ENCODE measurements at places on chromosomes 11 and 22.

DNA sequence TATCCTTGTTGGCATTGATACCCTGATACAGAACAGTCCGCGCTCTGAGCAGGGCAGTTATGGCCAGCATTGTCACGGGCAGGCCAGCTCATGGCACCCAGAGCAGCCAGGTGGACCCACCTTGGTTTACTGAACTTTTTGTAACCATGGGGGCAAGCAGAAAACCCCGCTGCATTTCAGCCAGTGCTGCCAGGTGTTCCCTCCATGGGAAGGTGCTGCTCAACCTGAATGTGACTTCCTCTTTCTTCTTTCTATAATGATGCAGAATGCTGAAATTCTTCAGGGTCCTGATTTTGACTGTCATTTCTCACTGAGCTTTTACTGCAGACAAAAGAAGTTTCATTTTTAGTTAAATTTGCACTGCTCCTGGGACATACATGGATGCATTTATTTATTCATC is 35.6 kb upstream of the CABP7 start:
- DNase-seq, result no peak

DNA sequence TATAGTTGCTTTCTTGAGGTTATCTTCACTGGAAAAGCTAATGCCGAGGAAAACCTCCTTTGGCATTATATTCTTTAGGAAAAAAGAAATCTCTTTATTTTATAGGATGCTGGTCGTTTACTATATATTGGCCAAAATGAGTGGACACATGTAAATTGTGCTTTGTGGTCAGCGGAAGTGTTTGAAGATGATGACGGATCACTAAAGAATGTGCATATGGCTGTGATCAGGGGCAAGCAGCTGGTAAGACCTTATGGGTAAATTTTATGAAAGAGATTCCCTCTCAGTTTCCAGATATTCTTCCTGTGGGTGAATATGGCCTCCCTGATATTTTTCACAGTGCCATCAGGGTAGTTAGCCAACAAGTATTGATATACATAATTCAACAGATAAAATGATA is 29.4 kb upstream of the TTC36 start:
- no peak for DNase-seq

DNA sequence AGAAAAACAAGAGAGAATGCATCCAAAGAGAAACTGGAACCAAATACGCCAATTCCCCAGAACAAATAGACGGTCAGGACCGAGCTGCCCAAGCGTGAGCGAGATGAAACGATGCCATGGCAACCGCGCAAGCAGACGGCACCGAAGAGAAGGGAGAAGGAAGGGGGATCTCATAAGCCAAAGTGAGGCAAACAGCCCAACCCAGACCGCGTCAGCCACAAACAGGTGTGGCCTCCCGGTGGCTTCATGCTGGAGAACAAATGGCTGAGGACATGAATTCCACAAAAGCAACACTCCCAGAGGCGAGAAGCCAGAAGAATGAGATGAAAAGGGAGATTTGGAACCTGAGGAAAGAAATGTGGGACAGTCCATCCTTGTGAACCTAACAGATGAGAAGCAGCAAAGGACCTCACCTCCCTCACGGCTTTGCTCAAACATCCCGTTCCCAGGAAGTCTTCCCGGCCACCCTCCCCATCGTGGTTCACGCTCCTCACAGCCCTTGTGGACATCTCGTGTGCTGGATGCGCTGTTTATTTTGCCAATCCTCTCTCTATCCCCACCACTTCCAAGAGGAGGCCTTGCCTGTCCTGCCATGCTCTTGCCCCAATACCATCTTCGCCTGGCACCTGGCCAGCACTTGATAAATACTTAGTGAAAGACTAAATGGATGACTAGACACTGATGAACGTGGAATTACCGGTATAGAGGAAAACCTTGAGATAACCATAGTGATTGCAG is 89.1 kb upstream of the RTL6 start:
- no peak for DNase-seq

- DNase-seq, result no peak
Measured at GRCh38 chr22:50144005-50144614, 26.4 kb upstream of the PANX2 start.

GRCh38 chr11:131889146-131889577 is 518.7 kb downstream of the NTM start:
- DNase-seq, result peak; percentile 48

GRCh38 chr11:29364006-29364405 is 652.8 kb downstream of the KCNA4 start:
- DNase-seq, result no peak

DNA sequence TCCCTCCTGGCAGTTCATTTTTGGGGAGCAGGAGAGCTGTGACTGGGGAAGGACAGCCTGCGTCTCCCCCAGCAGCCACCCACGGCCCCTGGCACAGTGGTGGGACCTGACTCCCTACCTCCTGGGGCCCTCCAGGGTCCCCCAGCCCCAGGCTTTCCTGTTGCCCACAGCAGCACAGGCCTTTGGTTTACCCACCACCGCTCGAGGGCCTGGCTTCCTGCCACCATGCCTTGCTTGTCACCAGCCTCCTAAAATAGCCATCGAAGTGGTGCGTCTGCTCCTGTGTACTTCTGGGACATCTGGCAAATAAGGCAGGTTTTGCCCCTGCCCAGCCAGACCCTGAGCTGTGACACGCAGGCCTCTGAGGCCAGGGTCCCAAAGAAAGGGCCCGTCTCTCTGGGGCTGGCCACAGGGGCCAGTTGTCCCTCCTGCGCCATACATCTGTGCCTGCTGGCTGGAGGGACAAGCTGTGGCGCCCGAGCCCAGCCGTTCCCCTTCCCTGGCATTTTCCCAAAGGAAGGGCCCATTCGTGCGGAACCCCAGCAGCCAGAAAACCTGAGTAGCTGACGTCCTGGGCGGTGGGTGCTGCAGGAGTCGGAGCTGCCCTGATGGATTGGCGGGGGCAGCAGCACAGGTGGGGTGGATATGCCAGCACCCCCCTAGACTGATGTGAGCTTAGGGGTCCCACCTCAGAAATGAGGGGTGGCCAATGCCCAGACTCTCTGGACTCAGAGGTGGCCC is 14.6 kb downstream of the PHLDA2 start:
- no peak for DNase-seq

- DNase-seq, result peak; percentile 83
Measured at GRCh38 chr11:75532200-75533048, 6.7 kb upstream of the GDPD5 start.

DNA sequence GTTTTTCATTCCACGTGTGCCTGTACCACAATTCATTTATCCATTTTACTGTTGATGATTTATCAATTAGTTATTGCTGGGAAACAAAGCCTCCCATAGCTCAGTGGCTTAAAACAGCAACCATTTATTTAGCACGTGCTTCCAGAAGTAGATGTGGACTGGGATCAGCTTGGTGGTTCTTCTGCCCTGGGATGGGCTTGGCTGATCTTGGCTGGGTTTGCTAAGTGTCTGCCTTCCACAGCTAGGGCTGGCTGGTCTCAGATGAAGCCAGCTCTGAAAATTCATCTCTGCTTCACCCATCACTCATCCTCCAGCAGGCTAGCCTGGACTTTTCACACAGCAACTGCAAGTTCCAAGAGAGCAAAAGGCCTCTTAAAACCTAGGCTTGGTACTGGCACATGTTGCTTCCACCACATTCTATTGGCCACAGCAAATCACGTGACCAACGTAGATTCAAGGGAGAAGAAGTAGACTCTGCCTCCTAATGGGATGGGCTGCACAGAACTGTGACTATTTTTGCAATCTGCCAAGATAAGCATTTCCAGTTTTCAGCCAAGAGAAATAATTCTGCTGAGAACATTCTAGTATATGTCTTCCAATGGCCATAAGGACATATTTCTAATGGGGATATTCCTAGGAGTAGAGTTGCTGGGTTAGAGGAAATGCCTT is 124.9 kb downstream of the MN1 start:
- DNase-seq, result no peak

DNA sequence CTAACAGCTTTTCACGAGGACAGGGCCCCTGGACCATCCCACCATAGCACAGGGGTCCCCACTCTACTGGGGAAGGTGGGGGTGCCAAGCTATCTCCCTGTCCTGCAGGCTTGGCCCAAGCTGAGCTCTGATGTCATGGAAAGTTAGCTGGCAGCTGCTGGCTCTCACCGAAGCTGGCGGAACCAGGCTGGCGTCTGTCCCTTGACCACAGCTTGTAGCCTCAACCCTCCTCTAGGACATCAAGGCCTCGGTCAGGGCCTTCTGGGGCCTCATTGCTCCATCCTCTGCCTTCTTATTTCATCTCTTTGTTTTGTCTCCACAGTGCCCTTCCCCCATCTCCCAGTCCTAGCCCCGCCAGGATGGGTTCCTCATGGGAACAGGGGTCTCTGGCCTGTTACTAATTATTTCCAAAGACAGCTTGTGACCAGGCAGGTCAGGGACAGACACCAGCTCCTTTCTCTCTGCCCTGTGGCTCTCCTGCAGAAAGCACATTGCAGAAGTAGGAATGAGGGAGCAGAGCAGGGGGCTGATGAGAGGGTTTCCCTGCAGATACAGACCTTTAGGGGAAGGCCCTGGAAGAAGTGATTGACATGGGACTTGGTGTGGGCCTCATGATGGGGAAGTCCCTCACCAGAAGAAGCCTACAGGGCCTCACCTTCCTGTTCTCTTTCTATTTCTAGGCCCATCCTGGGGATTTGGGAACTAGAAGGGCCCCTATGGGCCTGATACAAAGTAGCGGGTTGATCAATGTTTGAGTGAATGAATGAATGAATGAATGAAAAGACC is 97.5 kb upstream of the ALX4 start:
- DNase-seq, result no peak

- no peak for DNase-seq
Measured at GRCh38 chr11:88704485-88704884, 361.3 kb downstream of the GRM5 start.

- no peak for DNase-seq
Measured at GRCh38 chr11:64038500-64038899, 2.8 kb downstream of the FLRT1 start.

DNA sequence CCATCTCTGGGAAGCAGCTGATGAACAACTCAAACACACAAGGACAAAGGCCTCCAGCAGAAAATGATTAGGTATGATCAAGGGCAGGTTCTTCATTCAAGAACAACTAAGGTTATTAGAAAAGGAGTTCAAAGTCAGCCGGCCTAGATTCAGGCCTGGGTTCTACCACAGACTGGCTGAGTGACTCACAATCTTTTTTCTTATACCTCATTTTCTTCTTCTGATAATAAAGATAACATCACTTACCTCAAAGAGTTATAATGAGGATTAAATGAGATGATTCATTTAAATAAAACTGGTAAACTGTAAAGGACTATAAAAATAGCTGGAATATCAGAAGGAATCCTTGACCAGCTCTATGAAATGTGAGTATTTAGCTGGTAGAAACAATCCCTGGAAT is 49.3 kb upstream of the PPP2R1B start:
- no peak for DNase-seq

GRCh38 chr11:14981507-14981906 is 9.4 kb upstream of the CALCA start:
- DNase-seq, result no peak

DNA sequence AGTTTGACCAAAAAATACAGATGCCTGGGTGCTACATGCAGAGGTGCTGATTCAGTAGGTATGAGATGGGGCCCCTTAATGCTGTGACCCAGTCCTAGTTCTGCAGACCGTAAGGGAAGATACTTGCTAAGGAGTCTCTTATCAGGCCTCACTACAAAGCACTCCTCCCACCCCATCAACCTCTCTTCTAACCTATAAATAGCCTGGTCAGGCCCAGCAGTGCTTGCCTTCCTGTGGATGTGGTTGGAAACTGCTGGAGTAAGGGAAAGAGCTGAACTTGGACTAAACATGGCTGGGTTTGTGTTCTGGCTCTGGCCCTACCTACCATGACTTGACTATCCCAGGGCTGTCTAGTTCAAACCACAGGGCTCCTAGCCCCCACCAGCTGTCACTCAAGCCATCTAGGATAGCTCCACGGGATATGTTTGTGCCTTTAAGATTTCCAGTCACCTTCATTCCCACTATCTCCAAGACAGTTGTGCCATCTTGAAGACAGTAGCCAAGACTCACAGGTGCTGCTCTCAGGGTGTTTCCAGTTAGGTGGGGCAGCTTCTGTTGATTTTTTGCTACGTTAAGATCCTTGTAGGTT is 9.5 kb upstream of the DKK3 start:
- DNase-seq, result no peak

DNA sequence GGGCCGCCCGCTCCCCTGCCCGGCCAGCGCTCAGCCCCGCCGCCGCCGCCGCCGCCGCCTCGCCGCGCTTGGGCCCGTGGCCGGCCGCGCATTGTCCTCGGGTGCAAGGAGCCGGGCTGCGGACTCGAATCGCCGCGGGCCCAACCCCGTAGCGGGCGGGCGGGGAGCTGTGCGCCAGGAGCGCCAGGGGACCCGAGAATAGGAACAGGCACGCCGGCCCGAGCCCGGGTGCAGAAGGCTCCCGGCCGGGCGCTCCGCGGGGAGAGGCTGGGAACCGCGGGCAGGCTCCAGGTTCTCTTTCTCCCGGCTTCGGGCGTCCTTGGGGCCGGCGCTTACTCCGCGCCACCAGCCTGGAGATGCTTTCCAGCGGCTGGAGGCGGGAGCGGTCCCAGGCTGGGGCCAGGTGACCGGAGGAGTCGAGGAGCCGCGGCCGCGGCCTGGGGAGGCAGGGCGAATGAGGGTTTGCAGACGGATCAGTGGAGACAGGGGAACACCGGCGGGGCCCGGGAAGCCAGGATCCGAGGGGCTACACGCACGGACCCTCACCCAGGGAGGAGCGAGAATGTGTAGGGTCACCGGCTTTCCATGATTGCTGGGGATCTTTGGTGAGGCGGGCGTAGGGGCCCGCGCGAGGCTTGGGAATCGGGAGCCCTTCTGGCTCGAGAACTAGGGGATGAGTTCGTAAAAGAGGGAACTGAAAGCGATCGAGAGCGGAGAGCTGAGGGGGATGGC is 726 bp downstream of the PKNOX2 start:
- DNase-seq, result peak; percentile 68

DNA sequence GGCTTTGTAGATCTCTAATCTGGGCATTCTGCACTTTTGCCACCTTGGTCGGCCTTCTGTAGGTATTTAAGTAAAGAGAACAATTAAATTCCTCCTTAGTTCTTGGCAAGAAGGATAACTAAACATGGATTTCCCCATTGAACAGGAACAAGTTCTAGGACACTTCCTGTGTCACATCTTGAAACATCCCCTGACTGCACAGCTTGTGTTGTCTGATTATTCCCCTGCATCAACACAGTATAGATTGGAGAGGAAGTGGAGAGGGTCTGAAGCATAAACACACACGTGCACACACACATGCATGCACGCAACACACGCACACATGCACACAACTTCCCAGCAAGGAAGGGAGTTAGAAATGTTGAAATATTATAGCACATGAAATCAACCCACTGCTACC is 8.6 kb downstream of the ISX start:
- DNase-seq, result no peak

- DNase-seq, result peak; percentile 23
Measured at GRCh38 chr11:33376331-33377310, 119.4 kb downstream of the HIPK3 start.

- no peak for DNase-seq
Measured at GRCh38 chr11:12343526-12343925, 33.8 kb upstream of the PARVA start.
